Activated effector memory CD4-positive, alpha-beta T cell treated with anti-CD3 and anti-CD28 coated beads, Interleukin-2, amount 50 U/mL, for 16 hours (primary cell): ENCODE measurements at places on chromosomes 6 and 20.

DNA sequence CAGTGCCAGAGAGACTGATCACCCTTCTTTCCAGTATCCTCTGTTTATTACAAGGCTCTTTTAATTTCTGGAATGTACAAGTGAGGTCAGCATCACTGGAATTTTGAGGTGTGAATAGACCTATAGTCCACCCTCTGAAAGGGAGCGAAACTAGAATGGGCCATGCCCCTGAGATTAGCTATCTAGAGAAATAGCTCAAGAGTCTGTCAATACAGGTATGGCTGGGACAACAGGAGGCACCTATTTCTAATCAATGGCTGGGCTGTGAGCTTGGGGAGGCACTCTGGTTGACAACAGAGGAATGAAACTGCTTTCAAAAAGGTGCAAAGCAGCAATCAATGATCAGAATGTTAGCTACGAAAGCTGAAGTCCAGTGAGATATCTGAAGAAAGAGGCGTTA, 17.3 kb upstream of the CITED2 start:
- DNase-seq, result no peak

DNA sequence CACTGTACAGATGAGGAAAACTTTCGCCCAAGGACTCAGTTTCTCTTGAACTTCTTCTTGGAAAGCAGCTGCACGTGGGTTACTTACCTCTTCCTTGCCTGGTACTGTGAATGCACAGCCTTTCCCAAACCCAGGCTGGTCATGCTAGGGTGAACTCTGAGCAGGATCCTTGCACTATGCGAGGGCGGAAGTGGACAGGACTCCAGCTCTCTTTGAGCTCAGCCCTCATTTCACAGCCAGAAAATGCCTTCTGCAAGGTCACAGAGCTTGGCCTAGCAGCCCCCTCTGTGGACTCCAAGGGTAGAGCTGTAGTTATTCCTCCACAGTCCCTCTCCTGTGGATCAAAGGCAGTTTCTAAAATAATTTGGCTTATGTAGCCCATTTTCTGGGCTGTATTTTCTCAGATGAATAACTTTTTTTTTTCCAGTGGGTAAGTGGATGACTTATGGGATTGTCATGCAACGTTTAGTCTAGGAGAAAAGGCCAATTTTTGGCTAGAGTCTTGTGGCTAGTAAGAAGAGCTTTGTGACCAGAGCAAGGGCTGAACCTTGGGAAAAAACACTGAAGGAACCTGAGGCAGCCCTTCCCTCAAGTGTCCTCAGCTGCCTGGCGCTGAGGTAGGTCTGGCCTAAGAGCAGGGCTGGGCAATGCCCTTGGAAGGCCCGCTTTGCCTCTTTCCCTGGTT, 172.7 kb downstream of the SCP2D1 start:
- no peak for DNase-seq

- DNase-seq, result no peak
These were observed 197.3 kb downstream of the TASP1 start for GRCh38 chr20:13441388-13441787.

- no peak for DNase-seq
These were observed 71.0 kb upstream of the SAMD3 start for GRCh38 chr6:130293800-130294199.

- DNase-seq, result no peak
These were observed 186.6 kb downstream of the MTHFD1L start for GRCh38 chr6:151052021-151052646.

DNA sequence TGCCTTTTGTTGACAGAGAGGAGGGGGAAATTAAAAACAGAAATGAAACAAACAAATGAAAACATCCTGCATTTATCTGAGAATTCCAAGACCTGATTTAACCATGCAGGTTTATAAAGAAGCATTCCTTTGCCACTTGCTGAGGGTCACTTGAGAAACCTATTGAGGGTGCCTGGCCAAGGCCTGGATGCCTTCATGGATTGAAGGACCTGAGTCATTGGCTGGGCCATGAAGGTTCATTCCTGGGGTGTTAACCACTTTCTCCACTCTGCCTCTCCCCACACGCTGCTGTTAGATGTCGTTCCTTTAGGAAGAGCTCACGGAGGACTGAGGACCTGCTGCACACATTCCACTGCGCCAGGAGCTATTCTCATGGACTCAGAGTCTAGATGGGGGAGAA, 49.7 kb downstream of the DAAM2 start:
- DNase-seq, result no peak

DNA sequence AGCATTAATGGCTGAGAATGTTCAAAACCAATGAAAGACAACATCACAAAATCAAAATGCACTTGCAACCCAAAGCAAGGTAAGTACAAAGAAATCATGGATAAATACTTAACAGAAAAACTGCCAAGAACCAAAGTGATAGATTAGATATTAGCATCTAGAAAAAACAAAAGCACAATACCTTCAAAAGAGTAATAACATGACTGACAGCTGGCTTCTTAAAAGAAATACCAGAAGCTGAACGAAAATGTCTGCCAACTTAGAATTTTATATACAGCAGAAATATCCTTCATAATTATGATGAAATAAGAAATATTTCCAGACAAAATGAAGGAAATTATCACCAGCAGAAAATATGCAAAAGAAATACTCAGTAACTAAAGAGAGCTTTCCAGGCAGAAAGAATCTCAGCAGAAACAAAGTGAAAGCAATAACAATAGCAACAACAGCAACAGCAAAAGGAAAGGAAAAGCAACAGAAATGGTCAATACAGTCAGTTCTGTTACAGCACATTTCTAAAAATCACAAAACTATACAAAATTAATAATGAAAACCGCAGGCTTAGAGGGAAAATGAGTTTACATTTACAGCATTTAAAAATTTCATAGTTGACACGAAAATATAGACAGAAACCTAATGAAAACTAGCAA, 121.5 kb upstream of the MAN1A1 start:
- no peak for DNase-seq

DNA sequence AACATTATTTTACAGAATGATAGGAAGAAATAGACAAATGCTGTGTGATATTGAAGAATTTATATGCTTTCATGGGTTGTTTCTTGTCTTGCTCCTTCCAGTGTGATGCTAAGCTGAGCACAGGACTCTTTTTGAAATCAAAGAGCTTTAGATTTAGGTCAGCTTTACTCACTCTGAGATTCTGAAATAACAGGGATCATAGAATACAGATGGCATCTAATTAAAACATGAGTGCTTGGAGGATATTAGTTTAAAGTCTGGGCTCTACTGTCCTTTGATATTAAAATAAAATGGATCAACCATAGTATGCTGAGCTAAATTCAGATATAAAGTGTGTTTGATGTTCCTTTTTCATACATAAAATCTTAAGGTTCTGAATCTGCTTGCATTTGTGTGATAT, 29.6 kb downstream of the MLIP start:
- DNase-seq, result no peak

GRCh38 chr20:14342918-14343317, 5.5 kb upstream of the FLRT3 start:
- no peak for DNase-seq

- DNase-seq, result no peak
These were observed 260.4 kb downstream of the CBLN4 start for GRCh38 chr20:55744896-55745295.

- DNase-seq, result no peak
These were observed 22.0 kb downstream of the ZNF318 start for GRCh38 chr6:43347444-43347843.

GRCh38 chr6:33812669-33813068, 8.9 kb upstream of the MLN start:
- peak; percentile 76 for DNase-seq

GRCh38 chr20:62243906-62244515, 5.7 kb downstream of the OSBPL2 start:
- DNase-seq, result no peak

DNA sequence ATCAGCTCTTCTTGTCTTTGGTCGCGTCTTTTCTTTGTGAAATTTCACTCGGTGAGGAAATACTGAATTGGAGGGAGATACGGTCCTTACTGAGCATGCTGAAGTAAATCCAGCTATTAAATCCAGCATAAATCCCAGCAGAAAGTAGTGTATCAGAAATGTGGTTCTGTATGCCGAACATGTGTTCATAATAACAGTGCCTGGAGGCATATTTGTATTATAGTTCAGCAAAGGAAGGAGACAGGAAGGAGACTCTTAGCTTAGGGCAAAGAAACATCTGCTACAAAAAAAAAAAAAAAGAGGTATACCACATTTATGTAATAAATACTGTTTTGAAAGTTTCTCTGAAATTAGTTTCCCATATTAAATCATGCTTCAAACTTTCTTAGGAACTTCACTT, 211.8 kb downstream of the PLCB4 start:
- no peak for DNase-seq

DNA sequence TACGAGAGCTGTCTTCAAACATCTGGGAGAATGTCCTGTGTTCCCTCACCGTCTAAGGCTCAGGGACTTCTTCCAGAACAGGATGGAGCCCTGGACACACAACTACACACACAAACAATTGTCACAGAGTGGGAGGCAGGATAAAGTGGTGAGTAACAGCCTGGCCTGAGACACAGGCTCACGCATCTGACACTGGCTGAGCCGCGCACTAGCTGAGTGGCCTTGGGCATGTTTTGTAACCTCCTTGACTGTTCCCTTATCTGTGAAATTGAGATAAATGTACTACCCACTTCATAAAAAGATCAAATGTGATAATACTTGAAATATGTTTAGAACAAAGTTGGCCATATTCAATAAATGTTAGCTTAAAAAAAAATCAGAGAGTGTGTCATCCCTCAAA, 132.4 kb upstream of the ARMC2 start:
- no peak for DNase-seq

DNA sequence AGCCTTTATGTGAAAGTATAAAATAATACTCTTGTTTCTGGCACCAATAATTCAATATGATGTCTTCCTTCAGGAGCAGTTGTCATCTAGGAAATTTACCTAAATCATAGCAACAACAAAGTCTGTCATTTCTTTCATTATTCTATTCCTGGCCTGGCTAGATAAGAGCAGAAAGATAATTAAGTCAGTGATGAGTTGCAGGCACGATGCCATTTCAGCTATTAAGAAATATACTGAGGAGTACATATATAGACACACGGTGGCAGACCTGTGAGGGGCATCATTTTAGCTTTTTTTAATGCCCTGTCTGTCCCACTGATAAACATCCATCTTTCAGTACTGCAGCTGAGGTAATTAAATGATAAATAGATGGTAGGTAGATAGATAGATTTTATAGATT, 756.1 kb upstream of the EPHA7 start:
- DNase-seq, result no peak

- DNase-seq, result no peak
These were observed 17.5 kb downstream of the EDEM2 start for GRCh38 chr20:35129647-35130069.

DNA sequence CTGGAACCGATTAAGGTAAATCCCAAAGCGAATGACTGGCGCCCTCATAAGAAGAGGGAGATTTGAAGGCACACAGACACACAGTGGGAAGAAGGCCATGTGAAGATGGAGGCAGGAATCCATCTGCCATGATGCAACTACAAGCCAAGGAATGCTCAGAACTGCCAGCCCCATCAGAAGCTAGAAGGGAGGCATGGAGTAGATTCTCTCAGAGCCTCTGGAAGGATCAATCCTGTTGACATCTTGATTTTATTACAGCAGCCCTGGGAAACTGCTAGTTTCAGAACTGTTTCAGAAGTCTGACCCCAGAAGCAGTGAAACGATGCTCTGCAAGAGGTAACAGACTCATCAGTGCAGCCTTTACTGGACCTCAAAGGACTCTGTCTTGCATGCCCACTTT, 103.5 kb upstream of the GPR6 start:
- no peak for DNase-seq

DNA sequence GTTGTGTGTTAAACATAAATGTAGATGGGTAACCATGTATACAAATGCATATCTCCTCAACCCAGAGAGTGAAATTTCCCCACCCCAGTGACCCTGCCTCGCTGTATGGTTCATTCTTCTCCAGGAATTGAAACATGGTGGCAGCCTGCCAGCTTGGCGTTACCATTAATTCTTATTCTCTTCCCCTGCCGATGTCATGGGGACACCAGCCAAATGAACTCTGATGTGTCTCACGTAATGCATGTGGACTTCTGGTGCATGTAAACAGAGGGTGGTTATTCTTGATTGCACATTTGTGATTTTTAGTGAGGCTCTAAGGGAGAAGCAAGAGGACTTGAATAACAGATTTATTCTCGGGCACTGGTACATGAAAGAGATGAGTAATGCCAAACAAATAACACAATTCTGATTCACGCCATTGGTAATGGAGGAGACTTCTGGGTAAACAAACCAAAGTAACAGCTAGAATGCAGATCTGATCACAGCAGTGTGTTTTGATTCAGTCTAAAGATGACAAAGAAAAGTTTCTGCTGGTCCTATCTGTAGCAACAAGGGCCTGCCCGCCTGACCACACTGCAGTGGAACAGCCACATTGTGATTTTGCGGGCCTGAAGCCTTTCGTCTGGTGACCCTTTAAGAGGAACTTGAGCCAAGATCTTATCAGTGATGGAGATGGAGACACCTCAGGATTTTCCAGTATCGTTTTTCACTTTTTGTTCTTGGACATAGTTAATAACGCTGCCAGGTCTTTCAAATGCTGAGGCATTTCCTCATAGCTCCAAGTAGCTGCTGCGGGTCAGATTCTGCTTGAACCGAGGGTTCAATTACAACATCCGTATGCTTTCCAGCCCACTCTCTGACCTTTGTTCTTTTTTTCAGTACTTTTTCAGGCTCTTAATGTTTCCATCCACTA, 171.8 kb upstream of the AKAP12 start:
- DNase-seq, result no peak

DNA sequence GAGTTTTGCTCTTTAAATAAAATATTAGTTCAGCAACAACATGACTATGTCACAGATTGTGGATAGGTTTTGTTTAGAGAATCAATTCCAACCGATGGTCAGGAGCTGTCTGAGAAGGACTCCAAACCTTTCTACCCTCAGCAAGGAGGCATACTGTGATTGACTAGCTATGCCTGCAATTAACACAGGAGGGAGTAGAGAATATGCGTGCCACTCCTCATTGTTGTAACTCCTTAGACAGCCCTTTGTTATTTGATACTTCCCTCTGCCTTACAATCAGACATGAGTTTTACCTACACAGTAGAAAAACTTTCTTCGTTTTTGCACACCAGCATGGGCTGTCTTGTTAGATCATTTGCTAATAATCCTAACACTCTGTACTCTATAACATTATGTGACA, 796.5 kb downstream of the PRIM2 start:
- DNase-seq, result no peak

DNA sequence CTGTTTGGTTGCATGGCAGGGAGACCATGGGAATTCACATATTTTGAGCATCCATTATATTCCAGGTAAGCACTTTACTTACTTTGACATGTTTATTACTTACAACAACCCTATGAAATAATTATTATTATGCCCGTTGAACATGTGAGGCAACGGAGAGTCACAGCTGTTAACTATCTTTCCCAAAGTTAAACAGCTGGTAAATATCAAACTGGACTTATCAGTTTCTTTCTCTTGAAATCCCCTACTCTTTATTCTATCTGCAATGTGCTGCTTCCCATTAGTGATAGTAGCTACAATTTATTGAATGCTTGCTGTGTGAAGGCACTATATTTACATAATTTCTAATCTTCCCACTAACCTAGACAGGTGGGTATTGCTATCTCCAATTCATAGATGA, 847.7 kb upstream of the MAP3K7 start:
- no peak for DNase-seq
